ENCODE measurements at places on chromosomes 3 and 15.
A peak's percentile ranks its signal among the peaks of the same experiment; 100 is the strongest.

GRCh38 chr3:128770387-128770786 is 44.4 kb downstream of the RAB7A start:
- no peak for DNase-seq

- no peak for DNase-seq
These were observed 239.9 kb upstream of the TBC1D5 start for GRCh38 chr3:17982211-17982880.

DNA sequence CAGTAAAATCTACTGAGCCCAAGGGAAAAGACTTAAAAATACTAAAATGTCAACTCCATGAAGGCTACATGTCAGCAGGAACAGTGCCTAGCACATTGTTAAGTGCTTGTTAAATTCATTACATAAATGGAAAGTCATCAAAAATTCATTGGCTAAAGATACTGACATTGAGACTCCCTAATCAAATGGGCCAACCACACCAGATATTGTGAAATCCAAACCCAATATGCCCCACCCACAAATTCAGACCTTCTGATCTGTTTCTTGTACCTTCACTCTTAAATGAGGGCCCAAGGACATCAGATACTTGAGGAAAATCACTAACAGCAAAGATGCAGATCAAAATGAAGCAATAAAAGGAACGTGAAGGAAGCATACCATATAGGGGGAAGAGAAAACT is 20.7 kb downstream of the MRPS22 start:
- no peak for DNase-seq

DNA sequence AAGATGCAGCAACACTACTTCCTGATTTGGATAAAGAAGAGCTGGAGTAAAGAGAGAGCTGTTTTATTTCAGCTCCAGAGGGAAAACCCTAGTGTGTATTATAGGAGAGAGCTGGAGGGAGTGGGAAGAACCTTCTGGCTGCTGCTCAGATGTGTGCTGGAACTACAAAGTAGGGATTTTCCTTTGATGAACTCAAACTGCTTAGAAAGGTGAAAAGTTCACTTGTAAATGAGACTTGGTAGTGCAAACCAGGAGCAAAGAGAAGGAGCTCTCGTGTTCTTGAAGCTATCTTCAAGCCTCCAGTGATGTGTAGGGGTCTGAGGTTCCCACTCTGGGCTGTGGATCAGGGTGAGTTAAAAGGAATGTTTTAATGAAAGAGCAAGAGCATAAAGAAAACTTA is 110.4 kb downstream of the EDEM1 start:
- DNase-seq: no peak

- DNase-seq: peak; percentile 63
These were observed 657 bp downstream of the TLNRD1 start for GRCh38 chr15:81001152-81002008.

- DNase-seq: no peak
These were observed 12.5 kb downstream of the ARNT2 start for GRCh38 chr15:80416702-80417101.

- peak; percentile 95 for DNase-seq
These were observed at the start of gene RAB11A for GRCh38 chr15:65869126-65869953. Gene RAB11A, plus strand, starts transcription at chr15:65869491. Its CDS starts 95 bp downstream, at chr15:65869586.

GRCh38 chr3:190056742-190057141 is 64.0 kb downstream of the P3H2 start:
- DNase-seq: no peak

DNA sequence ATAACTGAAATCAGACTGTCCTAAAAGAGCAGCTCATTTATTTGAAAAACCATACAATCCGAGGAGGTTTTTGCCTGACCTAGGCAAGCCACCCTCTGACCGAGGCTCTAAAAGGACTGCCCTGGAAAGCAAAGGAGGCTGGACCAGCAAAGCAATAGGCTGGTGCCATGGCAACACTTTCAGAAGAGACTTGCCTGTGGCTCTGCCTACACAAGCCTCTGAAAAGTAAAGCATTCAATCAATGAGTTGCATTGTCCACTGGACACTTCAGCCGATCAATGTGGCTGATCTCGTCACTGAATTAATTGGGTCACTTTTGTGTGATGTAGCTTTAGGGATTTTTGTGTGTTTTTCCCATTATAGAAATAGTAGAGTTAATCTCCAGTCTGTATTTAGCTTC is 99.1 kb upstream of the SEMA6D start:
- no peak for DNase-seq

GRCh38 chr15:99086327-99086667 is 18.6 kb upstream of the SYNM start:
- no peak for DNase-seq

DNA sequence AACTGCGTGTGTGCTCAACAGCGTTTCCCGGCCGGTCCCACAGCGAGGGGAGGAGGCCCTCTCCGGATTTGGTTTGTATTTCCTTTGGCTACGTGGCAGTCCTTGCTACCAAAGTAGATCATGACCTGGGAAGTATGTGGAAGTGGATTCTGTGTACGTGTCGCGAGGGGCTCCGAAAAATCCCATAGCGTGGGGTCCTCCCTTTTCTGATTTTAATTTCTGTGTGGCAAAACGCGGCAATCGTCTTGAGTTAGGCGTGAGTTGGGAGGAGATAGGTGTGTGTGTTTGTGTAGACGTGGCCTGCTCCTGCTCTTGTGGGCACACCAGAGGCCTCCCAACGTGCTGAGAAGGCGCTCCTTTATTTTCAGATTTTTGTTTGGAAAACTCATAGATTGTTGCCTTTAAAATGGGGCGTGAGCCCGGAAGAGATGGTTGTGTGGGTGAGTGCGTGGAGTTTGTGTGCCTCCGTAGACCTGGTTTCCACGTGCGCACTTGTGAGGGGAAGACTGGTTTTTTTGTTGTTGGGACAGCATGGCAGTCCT is 1.2 kb downstream of the TRIM71 start:
- no peak for DNase-seq

- no peak for DNase-seq
These were observed 10.1 kb upstream of the RTP4 start for GRCh38 chr3:187358068-187358467.

GRCh38 chr3:58706395-58707167 is 40.0 kb upstream of the FAM3D start:
- DNase-seq: no peak

DNA sequence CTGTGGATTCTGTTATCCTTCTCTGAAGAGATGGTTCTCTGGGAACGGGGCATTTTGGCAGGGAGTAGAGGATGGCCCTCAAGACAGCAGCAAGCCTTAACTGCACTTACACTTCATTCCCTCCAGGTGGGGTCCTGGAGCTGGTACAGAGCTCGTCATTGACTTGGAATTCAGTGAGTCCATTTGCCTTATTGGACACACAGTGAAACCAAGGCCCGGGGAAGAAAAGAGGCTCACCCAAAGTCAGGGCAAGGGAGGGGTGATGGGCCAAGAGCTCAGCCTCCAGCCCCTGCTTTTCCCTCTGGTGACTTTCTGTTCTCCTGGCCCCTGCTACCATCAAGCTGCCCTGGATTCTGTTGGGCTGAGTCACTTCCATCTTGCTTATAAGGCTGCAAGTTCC is 125.6 kb downstream of the ETFA start:
- DNase-seq: peak; percentile 55

GRCh38 chr3:48702320-48702920 is 14.6 kb downstream of the IP6K2 start:
- DNase-seq: no peak

DNA sequence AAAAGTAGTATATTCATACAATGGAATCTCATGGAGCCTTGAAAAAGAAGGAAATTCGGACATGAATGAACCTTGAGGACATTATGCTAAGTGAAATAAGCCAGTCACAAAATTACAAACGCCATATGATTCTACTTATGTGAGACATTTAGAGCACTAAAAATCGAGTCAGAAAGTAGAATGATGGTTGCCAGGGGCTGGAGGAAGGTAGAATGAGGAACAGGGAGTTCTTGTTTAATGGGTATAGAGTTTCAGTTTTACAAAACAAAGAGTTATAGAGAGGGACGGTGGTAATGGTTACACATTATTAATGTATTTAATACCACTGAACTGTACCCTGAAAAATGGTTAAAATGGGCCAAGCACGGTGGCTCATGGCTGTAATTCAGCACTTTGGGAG is 19.5 kb downstream of the UBXN7 start:
- no peak for DNase-seq

GRCh38 chr3:181933052-181933618 is 221.4 kb downstream of the SOX2 start:
- no peak for DNase-seq

DNA sequence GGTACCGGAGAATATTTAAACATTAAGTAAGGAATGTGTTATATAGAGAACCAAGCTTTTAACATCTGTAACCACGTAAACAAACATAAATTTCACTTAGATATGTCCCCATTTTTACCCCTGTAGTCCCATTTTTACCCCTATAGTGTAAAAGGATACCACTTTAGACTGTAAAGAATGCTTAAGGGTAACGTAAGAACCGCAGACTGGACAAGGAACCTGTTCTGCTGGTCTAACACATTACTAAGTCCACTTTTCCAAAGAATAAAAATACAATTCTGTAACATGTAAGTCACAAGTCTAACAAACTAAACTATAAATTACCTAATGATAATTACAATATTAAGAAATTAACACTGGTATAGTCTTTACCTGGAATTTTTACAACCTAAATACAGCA is 2.9 kb downstream of the SLC12A6 start:
- DNase-seq: no peak

DNA sequence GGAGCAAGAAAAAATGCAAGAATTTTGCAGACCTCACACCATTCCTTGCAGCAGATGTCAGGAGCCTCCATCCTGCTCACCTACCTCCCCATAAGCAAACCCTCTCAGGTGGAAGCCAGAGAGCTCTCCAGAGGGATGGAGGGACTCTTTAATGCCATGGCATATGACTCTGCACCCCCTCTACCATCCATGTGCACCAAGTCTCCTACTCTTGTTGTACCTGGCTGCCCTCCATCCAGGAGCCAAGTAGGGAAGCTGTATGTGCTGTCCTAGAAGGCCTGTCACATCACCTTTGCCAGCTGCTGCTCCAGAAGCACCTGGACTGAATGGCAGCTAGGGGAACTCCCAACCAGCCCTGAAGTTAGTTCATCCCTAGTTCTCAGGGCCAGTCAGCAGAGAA is 38.5 kb upstream of the PRR20G start:
- DNase-seq: no peak

- no peak for DNase-seq
These were observed 244.4 kb upstream of the TRIM42 start for GRCh38 chr3:140433431-140433830.

GRCh38 chr3:79517766-79518413 is 249.9 kb downstream of the ROBO1 start:
- DNase-seq: peak; percentile 32

DNA sequence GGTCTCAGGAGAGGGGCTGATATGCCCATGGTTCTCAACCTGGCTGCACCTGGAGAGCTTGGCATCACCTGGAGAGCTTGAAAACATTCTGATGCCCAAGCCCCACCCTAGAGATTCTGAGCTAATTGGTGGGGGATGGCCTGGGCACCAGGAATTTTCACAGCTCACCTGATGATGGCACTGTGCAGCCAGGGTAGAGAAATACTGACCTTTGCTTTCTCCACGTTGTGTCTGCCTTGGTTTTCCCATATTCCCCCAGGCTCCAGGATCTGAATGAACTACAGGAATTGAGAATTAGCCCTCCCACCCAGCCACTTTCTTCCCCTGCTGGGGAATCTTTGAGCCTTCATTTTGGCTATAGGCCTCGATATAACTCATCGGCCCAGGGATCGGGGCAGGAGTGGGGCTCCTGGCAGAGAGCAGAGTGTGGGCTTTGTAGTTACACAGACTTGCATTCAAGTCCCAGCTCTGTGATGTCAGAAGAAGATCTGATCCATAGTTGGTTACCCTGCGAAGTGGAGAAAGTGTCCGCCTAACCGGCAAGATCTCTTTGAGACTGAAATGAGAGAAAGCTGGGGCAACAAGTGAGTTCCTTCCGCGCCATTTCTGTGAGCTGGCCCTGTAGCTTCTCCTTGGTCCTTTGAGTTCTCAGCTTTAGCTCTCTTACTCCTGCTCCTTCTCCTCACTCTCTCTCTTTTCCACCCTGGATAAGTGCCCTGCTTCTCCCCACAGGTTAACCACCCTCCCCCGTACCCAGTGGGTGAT is 33.1 kb upstream of the UBE2Q2 start:
- DNase-seq: peak; percentile 60

GRCh38 chr3:146226881-146227280 is 24.0 kb downstream of the PLSCR4 start:
- no peak for DNase-seq

DNA sequence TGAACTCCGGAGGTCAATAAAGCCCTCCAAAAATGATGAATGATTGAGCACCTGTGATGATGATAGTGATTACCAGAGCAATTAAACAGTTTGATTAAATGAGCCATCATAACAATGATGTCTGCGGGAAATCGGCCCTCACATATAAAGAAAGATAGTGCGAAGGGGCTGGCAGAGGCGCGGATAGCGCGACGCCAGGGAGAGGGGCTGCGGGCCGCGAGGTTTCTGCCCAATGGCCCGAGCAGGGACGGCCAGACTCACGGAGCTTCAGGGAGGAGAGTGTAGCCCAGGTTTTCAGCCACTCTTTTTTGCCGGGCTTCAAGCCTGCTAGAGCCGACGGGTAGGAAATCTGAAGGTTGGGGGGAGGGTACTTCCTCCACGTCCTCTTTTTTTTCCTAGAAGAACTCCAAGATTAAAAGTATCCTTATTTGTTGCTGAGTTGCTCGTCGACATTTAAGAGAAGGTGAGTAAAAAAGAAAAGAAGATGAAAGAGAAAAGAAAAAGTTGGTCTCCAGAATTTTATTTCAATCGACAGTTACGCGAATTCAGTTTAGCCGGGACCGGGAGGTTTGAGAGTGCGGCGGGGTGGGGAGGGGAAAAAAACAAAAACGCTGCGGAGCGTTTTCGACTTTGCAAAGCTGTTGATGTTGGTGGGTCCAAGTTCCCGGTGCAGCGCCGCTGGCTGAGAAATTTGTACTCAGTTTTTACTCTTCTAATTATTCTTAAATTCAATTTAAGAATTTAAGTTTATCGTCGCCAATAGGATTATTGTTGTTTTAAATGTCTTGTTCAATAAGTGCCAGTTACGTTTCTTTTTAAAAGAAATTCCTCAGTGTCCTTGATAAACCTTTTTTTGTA is 2.2 kb upstream of the MEIS2 start:
- peak; percentile 52 for DNase-seq

- no peak for DNase-seq
These were observed 363.3 kb downstream of the ULK4 start for GRCh38 chr3:41598402-41599126.

DNA sequence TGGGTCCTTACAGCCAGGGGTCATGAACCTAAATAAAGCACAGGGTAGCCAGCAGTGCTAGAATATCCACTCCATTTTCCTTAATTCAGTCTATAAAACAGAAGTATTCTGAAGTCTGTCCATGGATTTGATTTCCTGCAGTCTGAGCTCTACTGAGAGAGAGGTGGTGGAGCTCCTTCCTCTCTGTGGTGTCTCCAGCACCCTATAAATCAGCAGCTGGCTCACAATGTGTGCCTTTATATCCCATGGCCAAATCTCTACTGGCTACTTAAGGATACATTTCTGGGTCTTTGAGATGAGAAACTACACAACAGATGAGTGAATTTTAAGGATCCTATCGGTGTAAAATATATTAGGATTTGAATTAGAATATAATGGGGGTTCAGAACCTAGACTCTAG is 339.9 kb upstream of the RBMS3 start:
- DNase-seq: no peak

GRCh38 chr3:18446149-18446825 is 21.1 kb upstream of the SATB1 start:
- DNase-seq: no peak

GRCh38 chr3:120101624-120102023 is 7.4 kb upstream of the GSK3B start:
- no peak for DNase-seq

GRCh38 chr15:70297465-70298058 is 199.8 kb upstream of the TLE3 start:
- DNase-seq: no peak
